ENCODE measurements at places on chromosomes 4 and X.
A peak's percentile ranks its signal among the peaks of the same experiment; 100 is the strongest.

DNA sequence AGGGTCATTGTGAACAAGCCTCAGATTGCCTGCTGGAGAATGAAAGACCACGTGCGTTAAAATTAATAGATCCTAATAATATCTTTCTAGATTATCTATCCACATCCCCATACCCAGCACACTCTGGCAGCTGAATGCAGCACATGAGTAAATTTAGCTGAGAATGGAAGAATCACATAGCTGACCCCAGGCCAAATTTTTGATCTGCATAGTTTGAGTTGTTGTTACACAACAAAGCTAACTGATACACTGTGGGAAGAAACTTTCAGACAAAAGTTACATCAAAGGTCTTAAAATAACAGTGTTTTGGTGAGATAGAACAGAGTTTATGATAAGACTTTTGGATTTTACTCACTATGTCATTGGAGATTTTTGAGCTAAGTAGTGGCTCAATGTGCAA lies 72.4 kb upstream of the ANXA10 start:
- DNase-seq: no peak

DNA sequence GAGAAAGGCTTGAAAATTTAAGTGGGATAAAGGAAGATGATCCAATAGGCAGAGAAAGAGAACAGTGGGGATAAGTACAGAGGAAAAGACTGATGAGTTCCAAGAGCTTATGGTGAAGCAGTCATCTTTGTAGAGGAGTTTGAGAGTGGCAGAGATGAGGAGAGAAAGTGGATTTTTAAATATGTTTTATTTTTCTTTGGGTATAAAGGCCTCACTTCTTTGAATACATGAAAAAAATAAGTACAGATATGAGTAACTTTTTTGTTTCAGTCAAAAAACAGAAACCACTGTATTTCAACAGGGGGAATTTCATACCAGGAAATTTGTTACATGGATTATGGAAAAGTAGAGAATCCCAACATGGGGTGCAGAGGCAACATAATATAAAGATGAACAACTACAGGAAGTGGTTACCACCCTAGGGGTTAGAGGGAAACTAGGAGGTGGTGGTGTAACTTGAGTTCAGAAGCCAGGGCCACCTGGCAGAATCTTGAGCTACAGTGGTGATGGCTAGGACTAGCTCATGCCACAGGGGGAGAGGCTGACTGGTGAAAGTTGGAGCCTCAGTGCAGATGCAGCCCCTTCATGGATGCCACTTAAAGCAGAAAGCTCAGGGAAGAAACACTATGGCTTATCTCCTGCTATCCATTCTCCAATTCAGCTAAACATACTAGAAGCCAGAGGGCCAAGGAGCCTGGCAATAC lies 3.4 kb upstream of the CYBB start:
- DNase-seq: no peak

DNA sequence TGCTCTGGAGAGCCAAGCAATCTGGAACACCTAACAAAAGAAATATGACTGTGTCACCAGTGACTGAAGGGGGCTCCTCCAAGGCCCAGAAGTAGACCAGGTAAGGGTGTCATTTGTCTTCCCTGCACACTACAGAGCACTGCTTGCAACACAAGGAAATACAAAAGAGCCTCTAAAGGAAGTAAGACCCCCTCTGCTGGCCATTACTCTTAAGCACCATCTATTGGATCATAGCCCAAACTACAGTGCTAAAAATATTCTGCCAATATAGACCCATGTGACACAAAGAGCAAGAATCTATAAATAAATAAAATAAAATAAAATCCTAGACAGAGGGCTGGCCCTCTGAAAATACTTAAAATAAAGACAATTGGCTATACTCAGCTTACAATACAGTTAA lies 528.7 kb downstream of the TMA16 start:
- DNase-seq: no peak

DNA sequence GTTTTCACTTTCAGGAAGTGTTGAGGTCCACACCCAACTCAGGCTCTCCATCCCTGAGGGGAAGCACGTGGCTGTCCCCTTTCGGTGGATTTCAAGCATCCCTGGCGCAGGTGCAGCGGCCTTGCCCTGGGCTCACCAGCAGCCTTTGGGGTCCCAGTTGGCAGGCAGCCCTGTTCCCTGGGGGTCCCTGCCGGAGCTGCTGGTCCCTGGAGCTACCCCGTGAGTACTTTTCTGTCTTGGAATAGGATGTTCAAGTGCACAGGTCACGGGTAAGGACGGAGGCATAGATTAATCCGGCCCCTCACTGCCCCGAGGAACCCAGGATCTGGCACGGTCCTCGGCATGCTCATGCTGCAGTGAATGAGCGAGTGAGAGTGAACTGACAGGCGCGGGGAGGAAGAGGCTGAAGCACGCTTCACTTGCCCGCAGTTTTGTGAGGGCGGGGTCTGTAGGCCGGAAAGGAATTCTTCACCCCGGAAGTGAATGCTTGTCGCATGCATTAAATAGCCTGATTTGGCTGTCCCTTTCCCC lies 117.2 kb upstream of the FAT1 start:
- DNase-seq: no peak

DNA sequence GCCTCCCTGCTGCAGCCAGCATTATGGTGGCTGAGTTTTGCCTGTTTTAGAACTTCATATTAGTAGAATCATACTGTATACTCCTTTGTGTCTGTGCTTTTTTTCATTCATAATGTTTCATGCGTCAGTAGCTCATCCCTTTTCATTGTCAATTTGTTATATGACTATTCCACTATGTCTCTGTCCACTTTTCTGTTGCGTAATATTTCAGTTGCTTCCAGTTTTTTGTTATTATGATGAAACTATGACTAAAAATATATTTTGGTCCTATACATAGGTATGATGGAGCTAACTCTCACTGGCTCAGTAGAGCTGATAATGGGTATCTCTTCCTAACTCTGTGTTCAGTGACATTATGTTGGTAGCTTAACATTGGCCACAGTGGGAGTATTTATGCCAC lies 48.3 kb downstream of the DMP1 start:
- no peak for DNase-seq

GRCh38 chr4:74230902-74231499 lies 73.1 kb downstream of the MTHFD2L start:
- DNase-seq: no peak

GRCh38 chrX:45584717-45585116 lies 384.0 kb upstream of the DIPK2B start:
- no peak for DNase-seq

- DNase-seq: peak; percentile 28
Observed at GRCh38 chrX:40174001-40174853, 76.5 kb upstream of the BCOR start.

- no peak for DNase-seq
Observed at GRCh38 chr4:180567080-180567479, 1676.1 kb upstream of the TENM3 start.

- DNase-seq: no peak
Observed at GRCh38 chr4:148903388-148903787, 461.2 kb upstream of the NR3C2 start.

GRCh38 chr4:125044886-125045285 lies 269.9 kb upstream of the FAT4 start:
- DNase-seq: no peak

- DNase-seq: no peak
Observed at GRCh38 chr4:125735102-125735501, 420.3 kb downstream of the FAT4 start.

- no peak for DNase-seq
Observed at GRCh38 chrX:47540754-47541538, 20.1 kb upstream of the ARAF start.

DNA sequence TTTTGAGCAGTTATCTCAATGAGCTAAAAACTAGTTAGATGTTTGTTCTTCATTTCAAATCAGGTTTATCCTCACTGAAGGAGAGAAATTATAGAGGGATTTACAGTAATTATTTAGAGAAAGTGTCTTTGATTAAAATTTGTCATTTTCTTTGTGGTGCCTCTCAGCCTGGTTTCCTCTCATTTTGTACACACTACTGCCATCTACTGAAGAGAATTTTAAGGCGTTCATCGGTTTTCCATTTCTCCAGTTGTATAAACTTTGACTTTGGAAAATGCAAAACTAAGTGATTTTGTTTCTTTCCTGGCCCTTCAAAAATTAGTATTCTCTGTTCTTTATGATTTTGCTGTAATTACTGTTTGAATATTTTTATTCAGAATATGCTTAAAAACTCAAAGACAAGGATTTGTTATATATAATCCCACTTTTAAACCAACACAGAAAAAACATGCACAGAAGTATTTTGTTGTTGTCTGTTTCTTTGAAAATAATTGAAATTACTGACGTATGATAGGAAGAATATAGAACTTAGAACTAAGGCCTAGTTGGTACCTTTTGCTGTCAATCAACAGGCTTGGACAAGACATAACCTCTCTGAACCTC lies 34.4 kb upstream of the ANXA3 start:
- DNase-seq: no peak

DNA sequence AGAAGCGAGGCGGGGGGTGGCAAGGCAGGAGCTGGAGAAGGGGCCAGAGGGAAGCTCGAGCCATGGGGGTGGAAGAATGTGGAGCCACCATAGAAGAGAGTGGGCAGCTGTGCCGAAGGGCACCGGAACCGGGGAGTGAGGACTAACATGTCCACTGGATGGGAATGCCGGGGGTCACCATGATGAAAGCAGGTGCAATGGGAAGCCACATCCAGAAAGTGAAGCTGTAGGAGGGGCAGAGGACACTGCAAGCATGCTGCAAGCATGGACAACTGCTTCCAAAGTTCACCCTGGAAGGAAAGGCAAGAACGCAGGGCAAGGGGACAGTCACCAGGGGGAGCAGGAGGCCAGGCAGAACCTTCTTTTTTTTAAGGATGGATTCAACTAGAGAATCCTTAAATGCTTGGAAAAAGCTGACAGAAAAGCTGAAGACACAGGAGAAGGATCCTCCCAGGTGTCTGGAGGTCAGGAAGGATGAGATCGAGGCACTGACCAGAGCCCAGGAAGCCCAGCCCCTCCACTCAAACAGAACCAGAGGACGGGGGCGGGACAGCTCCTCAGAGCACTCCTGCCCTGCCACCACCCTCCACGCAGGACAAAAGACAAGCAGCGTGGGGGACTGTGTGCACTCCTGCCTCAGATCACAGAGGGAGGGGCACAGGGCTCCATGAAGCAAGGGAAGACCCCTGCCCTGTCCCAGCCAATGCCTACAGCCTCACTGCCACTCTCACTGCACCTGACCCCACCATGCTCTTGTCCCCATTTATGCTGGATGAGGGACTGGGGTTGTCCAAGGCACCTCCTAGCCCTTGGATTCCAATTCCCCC lies 169.2 kb downstream of the AFAP1 start:
- no peak for DNase-seq

GRCh38 chrX:106718709-106719108 lies 7.8 kb upstream of the RNF128 start:
- no peak for DNase-seq

GRCh38 chrX:72399816-72400215 lies 94.1 kb upstream of the CITED1 start:
- no peak for DNase-seq

DNA sequence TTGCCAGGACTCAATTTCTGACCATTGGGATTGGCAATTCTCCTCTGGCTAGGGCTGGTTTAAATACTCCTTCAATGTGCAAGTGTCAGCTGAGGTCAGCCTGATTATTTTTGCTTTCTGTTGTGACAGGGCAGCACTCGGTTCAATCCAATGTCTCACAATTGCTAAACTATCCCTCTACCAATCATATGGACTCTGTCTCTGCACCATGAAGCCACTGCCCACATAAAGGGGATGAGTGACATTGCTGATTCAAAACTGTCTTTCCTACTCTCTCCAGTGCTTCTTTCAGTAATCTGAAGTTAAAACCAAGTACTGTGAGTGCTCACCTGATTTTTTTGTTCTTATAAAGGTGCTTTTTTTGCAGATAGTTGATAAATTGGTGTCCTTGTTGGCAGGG lies 1030.7 kb downstream of the GLUD2 start:
- no peak for DNase-seq

DNA sequence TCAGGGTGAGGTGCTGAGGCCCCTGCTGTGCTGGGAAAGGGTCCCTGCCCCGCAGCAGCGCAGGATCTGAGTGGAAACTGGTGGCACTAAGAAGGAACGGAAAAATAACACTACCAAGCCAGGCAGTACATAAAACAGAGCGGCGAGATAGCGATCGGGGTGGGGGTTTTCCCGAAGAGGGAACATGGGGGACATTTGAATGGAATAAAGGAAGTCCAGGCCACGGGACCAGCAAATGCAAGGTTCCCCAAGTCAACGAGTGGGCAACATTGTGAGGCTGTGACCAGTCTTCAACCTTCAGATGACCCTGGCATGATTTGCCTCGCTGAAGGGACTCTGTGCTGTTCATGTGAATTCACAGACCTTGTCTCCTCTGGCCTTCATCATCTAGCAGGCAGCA lies 13.7 kb downstream of the MSX1 start:
- DNase-seq: no peak

DNA sequence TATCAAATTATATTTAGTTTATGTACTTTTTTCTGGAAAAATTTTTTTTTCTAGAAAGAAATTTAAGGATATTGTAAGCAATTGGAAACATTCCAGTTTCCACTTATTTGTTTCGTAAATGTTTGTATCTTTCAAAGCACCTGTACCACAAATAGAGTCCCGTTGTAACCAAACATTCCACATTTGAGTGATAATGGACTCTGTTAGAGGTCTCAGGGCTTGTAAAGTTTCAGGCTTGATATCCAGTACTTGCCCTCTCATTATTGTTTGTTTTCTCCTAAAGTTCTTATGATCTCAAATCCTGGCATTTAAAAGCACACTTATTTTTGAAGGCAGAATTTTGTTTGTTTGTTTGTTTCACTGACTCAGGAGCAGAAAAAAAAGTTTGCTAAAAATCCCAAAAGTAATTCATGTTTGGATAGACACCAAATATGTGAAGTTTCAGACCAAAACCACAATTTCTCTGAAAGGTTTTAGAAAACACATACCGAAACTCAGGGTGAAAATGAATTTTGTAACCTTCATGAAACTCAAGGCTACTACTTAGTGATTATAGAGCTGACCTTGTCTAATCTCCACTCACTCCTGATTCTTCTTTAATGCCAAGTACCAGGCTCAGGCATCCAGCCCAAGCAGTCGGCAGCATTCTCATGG lies 5.7 kb upstream of the TMEM192 start:
- no peak for DNase-seq

DNA sequence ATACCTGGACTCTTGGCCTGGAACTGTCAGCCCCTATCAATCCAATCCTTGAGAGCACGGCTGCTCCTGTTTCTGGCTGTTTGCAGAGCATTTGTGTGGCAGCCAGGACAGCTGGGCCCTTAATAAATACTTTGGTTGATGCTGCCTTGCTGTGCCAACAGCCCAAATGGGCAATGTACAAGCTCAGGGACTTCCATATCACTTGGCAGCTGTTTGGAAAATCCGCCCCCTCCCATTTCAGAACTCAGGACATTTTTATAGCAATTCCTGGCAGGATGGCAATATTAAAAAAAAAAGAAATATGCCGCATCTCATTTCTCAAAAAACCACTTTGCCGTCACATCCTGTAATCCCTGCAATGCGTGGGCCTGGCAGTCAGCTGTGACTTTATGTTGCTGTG lies 218.9 kb downstream of the HS3ST1 start:
- no peak for DNase-seq

- no peak for DNase-seq
Observed at GRCh38 chrX:23497919-23498318, 163.3 kb downstream of the PTCHD1 start.

Data from activated CD4-positive, CD25-positive, alpha-beta regulatory T cell (primary cell).